ENCODE measurements at places on chromosomes 4 and X.

DNA sequence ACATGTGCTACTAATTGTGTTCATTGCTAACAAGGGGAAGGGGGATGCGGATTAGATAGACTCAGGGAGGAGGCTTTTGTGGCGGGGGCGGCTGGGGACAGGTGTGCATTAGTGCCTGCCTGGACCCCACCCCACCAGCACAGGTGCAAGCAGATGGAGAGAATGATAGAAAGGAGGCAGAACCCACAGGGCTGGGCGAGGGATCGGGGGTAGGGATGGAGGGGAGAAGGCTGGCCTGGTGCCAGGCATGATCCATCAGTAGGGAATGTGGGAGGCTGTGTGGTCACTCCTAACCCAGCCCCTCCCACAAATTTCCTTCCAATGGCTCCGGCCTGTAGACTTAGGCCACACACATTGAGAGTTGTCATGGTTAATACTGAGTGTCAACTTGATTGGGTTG lies 30.5 kb upstream of the CRMP1 start:
- peak; percentile 5 for DNase-seq

- DNase-seq, result peak; percentile 47
Observed at GRCh38 chr4:105329081-105329480, 144.8 kb downstream of the PPA2 start.

DNA sequence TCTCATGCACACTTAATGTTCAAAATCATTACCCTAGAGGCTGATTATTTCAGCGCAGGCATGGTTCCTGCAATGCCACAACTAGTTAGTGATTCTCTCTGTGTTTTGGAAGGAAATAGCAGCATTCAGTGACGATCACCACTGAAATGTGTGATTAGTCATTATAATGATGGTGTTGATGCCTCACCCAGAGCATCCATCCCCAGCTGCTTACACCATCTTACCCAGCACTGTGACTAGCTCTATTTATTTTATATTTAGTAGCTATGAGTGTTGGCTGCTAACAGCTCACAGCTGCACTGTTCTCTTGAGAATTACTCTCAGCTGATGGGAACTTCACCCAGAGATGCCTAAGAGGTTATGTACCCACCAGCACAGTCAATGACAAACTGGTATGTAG lies 60.5 kb upstream of the TSPAN7 start:
- no peak for DNase-seq

GRCh38 chr4:33045334-33045733 lies 2325.2 kb downstream of the PCDH7 start:
- DNase-seq, result no peak

DNA sequence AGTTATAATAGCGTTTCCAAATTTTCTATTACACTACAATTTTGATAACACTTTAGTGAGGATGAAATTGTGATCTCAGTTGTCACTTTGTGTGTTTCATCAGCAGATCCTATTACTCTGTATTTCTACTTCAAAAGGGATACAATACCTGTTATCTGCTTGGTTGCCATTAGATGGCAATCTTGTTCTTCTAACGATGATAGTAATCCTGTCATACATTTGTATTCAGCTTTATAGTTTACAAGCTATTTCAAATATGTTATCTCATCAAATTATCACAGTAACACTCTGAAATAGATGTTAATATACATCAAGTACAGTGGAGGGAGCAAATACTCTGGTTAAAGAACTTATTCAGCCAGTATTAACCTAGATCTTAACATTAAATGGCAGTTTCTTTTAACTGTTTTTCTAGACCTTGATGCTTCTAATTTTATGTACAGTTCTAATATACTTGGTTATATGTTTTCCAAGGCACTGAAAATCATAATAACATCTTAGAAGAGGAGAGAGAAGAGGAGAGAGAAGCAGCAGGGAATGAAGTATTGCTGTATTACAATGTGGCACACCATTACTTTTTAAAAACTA lies 292.0 kb downstream of the CCSER1 start:
- peak; percentile 63 for DNase-seq

DNA sequence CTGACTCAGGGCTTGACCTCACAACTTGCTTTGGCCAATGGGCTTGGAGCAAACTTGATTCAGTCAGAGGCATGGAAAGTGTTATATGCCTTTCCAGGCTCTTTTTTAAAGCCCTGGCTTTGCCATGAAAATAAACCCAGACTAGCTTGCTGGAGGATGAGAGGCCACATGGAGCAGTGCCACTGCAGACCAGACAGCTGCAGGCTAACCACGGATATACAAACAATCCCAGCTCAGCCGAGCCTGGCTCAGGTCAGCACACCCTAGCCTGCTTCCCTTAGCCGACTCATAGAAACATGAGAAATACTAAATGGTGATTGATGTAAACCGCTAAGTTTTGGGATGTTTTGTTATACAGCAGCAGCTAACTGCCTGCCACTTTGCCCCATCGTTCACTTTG lies 345.1 kb downstream of the ARHGAP10 start:
- no peak for DNase-seq

DNA sequence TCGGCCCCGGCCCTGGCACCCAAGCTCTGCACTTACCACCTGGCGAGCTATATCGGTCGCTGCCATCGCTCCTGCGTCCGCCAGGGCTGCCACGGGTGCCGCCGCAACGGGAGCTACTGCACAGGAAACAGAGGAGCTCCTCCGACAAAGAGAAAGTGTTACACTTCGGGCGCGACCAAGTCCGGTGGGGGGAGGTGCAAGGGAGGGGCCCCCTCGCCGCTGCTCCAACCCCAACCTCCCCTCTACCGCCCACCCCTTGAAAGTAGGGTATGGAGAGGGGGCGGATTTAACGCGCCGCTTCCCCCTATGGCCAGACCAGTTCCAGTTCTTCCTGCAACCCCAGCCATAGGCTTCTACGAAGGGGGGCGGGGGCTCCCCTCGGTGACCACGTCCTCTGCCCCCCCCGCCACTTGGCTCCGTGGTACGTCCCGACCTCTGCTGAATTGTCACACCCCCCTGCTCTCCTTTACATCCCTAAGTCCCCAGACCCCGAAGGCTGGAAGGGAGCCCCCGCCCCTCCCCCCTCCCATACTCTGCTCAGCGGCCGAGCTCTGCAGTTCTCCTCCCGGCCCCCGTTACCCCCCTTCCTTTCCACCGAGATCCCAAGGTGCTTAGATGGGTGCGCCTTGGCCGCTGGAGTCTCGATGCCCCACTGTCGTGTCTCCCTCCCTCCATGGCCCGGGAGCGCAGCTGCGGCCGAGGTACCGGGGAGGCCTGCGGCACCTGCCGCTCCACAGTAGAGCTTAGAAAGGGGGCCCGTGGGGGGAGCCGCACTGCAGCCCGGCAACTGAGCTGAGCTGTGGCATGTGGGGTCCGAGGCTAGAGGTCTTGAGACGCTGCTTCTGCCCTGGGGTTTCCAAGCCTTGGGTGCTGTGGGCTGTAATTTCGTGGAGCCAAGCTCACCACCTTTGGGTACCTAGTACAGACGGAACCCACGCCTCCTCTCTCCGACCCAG lies at the start of gene SEPTIN6:
SEPTIN6 (minus strand) TSS at position 129 of the 956 bp plus-strand sequence; CDS start at position 66, 63 bp downstream.
- DNase-seq, result peak; percentile 77

DNA sequence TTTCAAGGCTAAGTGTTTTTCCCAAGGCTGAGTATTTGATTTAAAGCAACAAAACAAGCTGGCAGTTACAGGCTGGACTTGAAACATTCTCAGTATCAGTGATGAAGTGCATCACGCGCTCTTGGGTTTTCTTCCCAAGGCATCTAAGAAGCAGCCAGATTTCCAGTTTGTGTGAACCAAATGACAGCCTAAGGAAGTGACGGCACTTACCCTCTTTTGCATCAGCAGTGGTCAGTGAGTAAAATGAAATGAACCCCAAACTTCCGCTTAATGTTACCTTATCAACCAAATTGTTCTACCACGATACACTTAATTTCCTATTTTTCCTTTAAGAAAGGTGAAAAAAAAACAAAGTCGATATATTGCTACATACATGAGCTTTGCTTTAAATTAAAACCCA lies 15.8 kb upstream of the GYPE start:
- no peak for DNase-seq

DNA sequence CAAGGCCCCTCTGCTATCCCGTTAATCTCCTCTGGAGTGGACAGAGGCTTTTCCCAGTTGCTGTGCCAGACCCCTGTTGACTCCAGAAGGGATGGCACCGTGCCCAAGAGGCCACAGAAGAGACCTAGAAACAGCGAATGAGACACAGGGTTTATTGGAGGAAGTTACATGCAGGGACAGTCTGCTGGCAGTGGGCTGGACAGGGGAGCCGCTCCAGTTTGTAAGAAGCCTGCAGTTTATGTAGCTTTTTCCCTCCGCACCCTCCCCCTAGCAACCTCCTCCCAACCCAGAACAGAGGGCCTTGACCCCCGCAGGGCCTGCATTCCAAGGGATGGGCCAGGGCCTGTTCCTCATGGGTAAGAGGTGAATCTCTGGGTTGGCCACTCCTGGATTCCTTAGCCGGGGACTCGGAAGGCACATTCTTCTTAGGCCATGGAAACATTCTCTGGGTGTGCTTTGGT lies 216.8 kb upstream of the PSAPL1 start:
- peak; percentile 55 for DNase-seq

DNA sequence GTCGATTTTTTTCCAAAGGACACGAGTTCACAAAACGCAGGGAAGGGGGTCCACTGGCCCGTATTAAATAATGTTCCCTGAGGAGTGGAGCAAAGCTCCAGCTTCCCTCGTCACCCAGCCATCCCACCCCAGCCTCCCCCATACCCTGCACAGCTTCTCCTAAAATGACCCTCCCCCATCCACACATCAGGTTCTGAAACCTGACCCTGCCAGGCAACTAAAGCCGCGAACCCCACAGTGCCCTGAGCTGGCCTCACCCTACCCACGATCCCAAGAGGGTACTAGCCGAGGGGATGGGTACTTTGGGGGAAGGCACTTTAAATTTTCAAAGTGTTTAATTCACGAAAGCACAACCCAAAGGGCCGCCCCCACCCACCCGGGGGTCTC lies 634 bp downstream of the APOO start:
- no peak for DNase-seq

DNA sequence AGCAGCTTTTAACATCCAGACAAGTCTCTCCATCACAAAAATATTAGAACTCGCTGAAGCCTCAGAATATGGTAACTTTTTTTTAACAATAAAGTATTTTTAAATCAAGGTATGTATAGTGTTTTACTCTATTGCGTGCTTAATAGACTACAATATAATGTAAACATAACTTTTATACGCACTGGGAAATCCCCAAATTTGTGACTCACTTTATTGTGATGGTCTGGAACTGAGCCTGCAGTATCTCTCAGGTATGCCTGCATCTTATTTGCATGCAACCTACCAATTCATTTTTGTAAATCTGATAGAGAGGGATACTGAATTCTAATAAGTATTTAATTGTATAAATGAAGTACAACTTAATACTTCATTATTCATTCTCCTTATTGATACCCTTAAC lies 823.5 kb downstream of the ADGRL3 start:
- DNase-seq, result no peak

DNA sequence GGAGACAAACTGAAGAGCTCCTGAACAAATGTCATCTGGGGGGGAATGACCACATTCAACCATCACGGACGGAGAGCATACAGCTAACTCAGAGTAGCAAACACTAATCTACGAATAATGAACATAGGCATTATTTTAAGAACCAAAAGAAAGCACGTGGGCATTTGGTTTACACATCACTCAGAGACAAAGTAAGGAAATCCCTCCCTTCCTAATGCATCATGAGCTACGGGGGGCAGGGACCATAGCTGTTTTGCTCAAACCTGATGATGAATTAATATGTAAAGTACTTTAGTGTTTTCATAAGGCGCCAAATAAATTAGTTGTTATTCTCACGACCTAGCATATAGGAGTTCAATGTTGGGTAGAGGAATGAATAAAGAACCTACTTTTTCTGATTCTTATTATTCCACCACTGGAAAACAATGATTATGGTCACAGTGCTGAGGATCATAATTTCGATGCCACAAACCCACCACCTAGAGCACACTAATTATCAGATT lies 11.7 kb upstream of the TMEM156 start:
- peak; percentile 57 for DNase-seq

DNA sequence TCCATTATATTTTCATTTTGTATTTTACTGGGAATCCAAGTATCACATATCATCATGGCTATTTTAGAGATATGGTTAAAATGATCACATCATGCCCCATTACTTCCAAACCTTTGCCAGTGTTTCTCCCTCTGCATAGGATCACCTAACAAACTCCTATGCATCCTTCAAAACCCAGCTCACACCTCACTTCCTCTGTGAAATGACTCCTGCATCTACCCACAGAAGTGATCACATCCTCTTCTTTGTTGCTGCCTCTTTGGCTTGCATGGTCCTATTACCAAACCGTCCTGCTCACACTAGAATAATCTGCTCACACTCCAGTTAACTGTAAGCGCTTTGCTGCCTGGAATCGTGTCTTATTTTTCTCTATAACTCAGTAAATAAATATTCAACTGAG lies 74.7 kb upstream of the C4orf50 start:
- DNase-seq, result no peak

DNA sequence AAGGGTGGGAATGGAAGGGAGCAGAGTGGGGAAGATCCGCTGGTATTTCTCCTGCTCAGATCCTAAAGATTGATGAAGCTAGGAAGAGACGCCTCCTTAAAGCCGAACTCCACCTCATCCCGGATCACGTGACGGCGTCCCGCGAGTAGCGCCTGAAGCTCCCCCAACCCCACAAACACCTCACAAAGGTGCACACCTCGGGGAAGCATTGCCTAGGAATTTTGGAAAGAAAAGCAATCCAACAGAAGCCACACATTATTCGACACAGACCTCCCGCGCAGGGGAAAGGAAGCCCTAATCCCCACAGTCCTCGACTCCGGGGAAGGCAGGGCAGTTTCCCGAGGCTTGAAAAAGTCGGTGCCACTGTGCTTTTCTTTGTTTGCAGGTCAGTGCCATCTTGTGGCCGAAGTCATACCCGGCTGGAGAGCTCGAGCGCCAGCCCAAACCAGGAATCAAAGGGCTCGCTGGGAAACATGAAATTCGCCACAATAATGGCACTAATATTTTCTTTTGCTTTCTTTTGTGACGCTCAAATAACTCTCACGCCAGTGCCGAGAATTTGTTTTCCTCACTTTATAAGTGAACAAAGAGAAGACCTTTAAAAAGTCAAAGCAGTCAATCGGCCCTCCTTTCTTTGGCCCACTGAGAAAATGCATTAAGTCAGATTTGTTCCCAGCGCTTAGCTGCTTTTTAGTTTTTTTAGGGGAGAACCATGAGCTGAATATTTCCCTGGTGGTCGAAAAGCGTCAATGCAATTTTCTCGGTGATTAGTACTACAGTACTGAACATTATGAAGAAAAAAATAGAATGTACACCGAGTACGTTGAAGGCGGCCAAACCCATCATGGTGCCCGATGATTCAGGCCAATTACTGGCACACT lies at the start of gene NPY1R:
NPY1R (minus strand) TSS at position 71 of the 881 bp plus-strand sequence. CDS start 6,042 bp downstream, outside the sequence.
- peak; percentile 90 for DNase-seq

- no peak for DNase-seq
Observed at GRCh38 chr4:152992466-152992865, 56.3 kb downstream of the FHDC1 start.

- peak; percentile 20 for DNase-seq
Observed at GRCh38 chrX:69031181-69031580, 134.1 kb downstream of the PJA1 start.

DNA sequence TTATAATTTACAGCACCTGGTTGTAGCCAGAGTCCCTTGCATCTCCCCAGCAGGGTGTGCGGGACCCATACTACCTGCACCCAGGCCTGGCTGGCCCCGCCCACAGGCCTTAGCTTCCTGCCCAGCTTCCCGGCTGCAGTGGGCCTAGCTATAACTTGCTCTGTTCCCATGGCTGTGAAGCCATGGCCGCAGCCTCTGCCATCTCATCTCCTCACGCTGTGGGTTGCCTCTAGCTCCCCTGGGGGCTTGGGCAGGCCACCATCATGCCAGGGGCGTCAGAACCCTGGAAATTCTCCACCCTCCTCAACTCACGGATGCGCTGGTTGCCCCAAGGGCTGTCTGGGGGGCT lies 26.1 kb upstream of the SORBS2 start:
- DNase-seq, result no peak
